ENCODE measurements at places on chromosomes 5 and 9.

- no peak for DNase-seq
Observed at GRCh38 chr9:130327070-130327780, 61.7 kb downstream of the HMCN2 start.

DNA sequence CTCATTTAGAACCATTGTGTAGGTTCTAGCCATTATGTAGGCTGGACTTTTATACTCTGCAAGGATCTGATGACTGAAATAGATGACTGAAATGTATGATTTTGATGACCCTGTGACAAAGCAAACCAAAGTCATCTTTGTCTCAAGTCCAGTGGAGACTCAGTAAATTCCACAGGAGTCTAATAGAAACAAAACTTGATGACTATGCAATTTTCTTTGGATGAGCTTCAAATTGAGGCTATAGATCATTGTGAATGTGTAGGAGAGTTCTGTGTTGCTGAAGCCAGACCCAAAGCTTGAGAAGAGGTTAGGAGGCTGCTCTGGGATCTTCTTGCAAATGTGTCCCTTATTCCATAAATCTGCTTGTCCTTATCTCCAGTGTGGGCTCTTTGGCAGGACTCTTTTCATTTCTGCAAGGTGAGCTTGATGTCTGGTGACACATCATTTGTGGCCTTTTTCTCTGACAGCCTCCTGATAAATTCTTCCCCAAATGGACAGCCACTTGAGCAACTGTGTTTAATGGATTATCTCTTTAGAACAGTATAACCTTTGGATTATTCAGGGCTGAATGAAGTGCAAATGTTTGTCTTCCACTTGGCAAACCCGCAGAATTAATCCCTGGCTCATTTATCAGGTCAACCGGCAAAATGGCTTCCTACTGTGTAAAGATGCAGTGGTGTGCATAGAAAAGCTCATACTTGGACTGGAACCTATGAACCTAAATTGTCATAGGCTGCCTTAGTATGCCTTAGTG, 235.1 kb upstream of the ANKH start:
- no peak for DNase-seq

DNA sequence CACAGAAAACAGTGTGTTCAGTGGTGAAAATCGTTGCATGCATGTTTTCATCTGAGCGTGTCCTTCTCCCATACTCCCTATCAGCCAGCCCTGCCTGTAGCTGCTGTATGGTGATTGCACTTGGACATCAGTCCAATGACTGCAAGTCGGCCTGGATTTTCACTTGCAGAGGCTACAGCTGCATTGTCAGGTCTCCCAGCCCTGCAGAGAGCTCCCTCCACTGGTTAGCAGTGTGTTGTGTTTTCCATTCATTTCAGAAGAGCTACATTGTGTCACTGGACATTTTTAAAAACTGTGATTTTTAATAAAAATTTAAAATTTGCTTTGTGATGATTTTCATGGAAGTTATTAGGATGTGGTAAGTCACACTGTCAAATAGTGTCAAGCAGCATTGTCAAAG, 96.6 kb downstream of the SYK start:
- DNase-seq: no peak

DNA sequence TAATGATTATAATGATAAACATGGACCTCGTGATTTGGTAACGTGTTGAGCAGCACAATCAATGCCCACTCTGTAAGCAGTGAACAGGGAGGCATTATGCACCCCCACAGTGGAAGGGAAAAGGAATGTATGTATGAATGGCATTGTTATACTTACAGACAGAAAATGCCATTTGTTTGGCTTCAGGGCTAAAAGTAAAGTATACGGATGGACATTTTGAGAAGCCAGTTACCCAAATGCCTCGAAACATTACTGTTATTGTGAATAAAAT, 260.2 kb upstream of the PPP1R2B start:
- DNase-seq: no peak

DNA sequence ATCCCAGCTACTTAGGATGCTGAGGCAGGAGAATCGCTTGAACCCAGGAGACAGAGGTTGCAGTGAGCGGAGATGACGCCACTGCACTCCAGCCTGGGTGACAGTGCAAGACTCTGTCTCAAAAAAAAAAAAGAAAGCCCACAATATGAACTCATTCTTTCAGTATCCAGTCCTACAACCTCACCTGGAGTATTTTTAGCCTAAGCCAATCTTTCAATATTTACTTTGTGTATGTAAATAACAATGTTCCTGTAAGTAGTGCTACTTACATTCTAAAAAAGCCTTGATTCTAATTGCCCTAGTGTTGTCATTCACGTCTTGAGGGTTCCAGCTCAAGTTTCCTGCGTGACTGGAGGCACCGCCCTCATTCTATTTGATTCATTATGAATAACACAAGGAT, 62.0 kb downstream of the BHMT start:
- DNase-seq: no peak

GRCh38 chr5:155004138-155004744, 9.3 kb upstream of the KIF4B start:
- peak; percentile 49 for DNase-seq

DNA sequence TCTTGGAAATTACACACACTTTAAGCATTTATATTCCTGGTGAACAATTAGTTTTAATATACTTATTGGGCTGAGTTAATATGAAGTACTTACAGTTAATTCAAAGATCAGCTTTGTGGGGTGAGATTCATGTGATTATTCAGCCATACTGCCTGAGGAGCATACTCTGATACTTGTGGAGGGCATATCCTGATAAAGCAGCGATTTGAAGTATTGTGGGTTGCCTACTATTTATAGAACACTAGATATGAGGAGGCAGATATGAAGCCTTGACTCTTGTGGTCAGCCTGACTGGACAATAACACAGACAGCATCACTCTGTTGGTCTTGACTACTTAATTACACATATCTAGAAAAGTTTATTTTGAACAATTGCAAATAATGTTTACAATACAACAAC, 27.0 kb upstream of the AGGF1 start:
- no peak for DNase-seq

GRCh38 chr5:136768457-136768856, 403.1 kb upstream of the TRPC7 start:
- DNase-seq: no peak

GRCh38 chr5:89255845-89256463, 373.0 kb upstream of the MEF2C start:
- DNase-seq: no peak

DNA sequence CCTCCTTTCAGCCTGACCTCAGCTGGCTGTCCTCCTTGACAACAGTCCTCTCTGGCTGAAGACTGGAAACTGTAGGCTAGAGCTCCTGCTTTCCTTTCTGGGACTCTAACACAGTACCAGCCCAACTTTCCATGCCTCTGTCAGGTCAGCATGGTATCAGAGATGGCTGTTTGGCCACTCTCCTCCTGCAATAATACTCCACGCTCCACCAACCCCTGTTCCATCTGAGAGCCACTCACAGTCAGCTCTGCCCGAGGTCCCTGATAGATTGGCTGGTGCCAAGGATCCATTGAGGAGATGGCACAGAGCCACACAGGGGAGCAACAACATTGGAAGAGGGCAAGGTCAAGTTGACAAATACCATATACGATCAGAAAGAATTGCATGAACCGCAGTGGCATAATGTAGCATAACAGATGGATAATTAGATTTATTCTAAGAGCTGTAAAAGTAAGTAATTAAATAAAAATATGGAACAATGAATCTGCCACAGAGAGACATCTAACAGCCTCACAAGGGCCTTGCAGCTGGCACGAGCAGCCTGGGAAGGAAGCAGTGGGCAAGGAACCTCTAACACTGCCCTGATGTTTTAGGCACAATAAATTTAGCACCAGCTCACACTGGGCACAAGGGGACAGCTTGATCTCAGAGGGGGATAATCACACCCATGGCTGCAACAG, 94.3 kb upstream of the LRRTM2 start:
- DNase-seq: no peak

DNA sequence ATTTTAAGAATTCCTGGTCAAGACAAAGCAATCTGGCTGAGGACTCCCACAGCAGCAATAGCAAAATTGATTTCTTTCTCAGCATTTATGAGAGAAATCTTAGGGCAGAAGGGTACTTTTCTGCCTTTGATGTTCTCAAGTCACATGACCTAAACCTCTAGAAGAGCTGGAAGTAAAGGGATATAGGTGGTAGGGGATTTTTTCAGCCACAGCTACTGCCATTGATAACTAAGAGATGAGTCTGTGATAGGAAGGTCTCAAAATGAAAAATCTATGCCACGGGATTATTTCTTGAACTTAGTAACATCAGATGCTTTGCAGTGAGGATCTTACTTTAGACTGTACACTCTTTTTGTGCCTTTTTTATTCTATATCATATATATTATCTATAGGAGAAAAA, 35.6 kb downstream of the IL6ST start:
- no peak for DNase-seq

- no peak for DNase-seq
Observed at GRCh38 chr5:96856371-96856770, 19.9 kb upstream of the ERAP2 start.

DNA sequence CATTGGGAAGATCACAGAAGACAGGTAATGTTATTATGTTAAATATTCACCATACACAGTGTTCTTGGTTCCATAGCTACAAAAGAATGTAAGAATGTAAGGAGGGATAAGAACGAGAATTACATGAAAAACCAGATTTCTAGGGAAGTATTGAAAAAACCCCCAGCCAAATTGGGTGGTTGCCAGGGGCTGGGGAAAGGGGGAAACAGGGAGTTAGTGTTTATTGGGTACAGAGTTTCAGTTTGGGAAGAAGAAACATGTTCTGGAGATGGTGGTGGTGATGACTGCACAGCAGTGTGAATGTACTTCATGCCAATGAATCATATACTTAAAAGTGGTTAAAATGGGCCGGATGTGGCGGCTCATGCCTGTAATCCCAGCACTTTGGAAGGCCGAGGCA, 40.3 kb downstream of the GLRX start:
- DNase-seq: no peak

GRCh38 chr9:130870491-130871381, 25.9 kb downstream of the QRFP start:
- no peak for DNase-seq

DNA sequence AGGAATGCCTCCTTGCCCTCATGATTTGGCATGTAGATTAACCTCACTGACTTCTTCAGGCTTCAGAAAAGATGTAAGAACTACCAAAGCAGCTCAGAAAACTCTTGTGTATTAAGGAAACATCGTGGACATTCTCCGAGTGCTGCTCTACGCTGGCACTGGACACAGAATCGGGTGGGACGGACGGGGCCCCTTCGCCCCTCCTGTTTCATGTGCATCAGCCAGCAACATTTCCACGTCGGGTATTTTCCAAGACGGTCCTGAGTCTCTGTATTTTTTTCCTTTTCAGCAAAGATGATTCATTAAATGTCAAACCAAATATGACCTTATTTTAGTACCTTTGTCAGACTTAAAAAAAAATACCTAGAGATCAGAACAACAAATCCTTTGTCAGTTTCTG, 583.6 kb downstream of the CCDC171 start:
- no peak for DNase-seq

- no peak for DNase-seq
Observed at GRCh38 chr9:71925834-71926233, 14.4 kb downstream of the C9orf85 start.

DNA sequence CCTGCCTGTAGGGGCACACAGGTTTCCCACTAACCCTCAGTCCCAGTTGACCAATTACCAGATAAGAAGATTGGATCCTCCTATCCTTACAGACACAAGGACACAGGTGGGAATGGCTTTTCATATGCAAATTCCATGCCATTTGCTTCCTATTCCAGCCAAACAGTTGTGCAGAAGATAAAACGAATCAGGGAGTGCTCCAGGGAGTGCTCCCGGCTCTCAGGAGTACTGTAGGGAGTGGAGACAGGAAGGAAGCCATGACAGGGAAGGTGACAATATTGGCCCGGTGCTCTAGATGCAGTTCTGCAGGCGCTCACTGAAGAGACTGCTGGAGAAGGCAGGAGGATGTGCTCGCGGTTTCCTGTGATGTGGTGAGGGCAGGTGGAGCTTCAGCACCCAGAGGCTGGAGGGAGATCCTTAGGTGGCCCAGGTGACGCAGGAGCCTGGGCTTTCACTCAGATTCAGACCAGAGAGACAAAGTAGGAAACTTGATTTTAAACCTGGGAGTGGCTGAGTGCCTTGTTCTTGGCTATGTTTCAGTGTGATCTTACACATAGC, 260.0 kb downstream of the AUH start:
- DNase-seq: no peak

GRCh38 chr5:44356231-44356630, 33.0 kb downstream of the FGF10 start:
- no peak for DNase-seq

- no peak for DNase-seq
Observed at GRCh38 chr9:113446323-113446740, 17.2 kb upstream of the RGS3 start.

GRCh38 chr9:82600536-82601292, 462.2 kb downstream of the RASEF start:
- DNase-seq: no peak

GRCh38 chr9:124662561-124662960, 108.5 kb downstream of the NR6A1 start:
- no peak for DNase-seq

- no peak for DNase-seq
Observed at GRCh38 chr5:72380492-72381274, 60.5 kb downstream of the PTCD2 start.

DNA sequence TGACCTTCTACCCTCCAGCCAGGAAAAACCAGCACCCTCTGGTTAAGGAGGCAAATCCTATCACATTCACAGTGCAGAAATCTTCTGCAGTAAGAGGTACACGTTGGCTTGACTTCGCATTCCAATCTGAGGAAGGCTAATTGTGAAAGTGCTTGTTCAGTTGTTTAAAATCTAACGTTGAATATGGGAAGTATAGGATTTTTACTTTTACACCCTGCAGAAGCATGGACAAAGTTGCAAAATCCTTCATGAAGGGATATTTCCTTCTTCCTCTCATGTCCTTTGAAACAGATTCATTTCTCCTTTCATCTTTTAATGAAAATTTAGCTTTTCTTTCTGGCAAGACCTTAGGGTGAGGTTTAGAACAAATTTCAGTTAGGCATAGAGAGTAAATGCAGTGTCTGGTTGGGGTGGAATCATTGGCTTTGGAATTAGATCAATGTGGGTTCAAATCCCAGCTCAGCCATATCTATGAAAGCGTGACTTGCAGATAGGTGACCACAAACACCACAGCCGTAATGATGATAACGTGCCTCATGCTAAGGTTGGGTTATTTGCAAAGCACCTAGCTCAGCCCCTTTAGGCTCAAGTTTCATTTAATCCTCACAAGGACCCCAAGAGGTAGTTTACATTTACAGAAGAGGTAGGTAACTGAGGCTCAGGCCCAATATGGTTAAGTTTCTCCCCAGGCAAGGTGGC, 42.2 kb upstream of the C5orf58 start:
- DNase-seq: no peak
